ENCODE measurements at places on chromosomes 1 and 21.

DNA sequence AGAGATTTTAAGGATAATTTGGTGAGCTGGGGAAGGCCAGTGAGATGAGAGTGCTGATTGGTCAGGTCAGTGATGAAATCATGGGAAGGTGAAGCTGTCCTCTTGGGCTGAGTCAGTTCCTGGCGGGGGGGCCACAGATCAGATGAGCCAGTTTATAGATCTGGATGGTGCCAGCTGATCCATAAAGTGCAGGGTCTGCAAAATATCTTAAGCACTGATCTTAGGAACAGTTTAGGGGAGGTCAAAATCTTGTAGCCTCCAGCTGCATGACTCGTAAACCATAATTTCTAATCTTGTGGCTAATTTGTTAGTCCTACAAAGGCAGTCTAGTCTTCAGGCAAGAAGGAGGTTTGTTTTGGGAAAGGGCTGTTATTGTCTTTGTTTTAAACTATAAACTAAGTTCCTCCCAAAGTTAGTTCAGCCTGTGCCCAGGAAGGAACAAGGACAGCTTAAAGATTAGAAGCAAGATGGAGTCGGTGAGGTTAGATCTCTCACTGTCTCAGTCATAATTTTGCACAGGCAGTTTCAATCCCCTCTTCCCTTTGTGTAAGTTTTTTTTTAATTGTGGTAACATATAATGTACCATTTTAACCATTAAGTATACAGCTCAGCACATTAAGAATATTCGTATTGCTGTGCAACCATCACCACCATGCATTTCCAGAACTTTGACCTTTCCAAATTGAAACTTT is 39.4 kb downstream of the PTAFR start:
- DNase-seq, result no peak

- peak; percentile 8 for DNase-seq
Observed at GRCh38 chr1:194466706-194467105, 1280.3 kb upstream of the B3GALT2 start.

- no peak for DNase-seq
Observed at GRCh38 chr21:42495765-42496119, 282 bp downstream of the RSPH1 start.

DNA sequence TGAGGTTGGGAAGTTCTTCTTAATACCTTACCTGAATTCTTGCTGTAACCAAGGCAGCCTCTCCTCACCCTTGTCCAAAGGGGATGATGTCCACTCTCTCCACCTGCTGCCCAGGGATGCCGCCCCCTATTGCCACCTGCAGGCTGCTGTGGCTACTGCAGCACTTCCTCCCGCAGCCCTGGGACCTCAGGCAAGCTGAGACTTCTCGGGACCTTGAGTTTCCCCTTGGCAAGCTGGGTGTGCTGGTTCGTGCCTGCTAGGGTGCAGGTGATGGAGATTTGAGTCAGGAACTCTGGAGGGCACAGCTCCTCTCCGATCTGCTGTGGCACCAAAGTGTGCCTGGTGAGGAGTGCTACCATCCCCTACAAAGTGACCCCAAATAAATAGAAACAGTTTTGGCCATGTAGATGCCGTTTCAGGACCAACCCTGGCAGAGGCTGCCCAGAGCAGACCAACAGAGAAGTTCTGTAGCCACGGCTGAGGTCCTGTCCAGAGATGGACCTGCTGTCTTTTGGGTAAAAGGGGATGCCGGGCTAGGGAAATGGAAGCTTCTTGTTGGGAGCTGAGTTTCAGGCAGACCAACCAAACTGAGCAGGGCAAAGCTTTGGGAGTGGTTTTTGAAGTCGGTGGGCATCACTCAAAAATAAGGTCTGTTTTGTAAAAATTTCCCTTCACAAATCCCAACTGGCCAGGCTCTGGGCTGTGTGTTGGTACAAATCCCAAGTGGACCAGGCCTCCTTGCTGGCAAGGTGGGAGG is 31.7 kb downstream of the RUNX3 start:
- no peak for DNase-seq

- DNase-seq, result no peak
Observed at GRCh38 chr1:28288487-28288886, 29.2 kb downstream of the SESN2 start.

DNA sequence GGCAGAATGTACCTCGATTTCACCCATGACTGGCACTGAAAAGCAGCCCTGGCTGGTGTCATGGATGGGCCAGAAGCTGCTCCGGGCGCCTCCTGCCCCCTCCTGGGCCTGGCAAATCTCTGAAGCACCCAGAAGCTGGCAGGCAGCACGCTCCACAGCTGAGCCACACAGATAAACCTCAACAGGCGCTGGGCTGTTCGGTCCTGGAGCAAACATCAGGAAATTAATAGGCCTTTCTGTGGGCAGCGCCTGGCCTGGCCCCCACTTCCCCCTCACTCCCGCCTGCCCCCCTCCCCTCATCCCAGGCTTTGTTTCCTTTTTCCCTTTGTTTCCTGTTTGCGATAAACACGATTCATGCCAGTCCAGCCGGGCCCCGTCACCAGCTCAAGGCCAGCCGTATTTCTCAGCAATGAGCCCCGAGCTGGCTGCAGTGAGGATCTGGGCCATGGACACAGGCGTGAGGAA is 20.1 kb upstream of the DISP3 start:
- DNase-seq, result peak; percentile 61

- no peak for DNase-seq
Observed at GRCh38 chr1:100077531-100077930, 55.2 kb downstream of the SASS6 start.

DNA sequence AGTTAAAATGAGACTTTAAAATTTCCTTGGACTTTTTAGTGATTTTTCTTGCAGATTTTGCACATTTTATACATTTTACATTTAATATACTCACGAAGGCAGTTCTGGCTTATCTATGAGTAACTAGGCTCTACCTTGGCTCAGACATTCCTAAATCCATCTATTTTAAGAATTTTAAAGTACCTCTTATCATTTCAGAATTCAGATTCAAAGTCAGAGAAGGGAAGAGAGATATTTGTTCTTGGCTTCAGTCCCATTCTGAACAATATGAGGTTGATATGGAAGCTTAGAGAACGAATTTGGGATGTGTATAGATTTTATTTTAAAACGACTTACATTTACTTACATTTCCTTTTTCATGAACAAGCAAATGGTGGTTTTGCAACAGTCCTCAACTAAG is 230.2 kb downstream of the LMO4 start:
- DNase-seq, result no peak
